ENCODE measurements at places on chromosomes 4 and X. TPM values are rescaled to one million over a fixed set of nuclear protein-coding genes. Genes with fewer than 3 reads are reported as not detected.

Gene REST
- total RNA-seq = 33.0 TPM

Gene ERCC6L
- not detected for total RNA-seq

Gene EXOC1L
- total RNA-seq = not detected

Gene TMSB15C
- total RNA-seq = 2.6 TPM

Gene OTUD4
- 20.0 TPM for total RNA-seq

Gene QRFPR
- not detected for total RNA-seq

Gene CLDN22
- not detected for total RNA-seq

Gene NXF3
- total RNA-seq = not detected

Gene TEX11
- total RNA-seq = under 0.01 TPM

Gene BEX1
- total RNA-seq = not detected

Gene POLN
- total RNA-seq = 5.6 TPM

Gene TLR6
- 2.3 TPM for total RNA-seq

Gene TEX13D
- total RNA-seq = not detected

Gene MAP7D2
- under 0.01 TPM for total RNA-seq

Gene SSX2
- not detected for total RNA-seq

Gene HTN1
- not detected for total RNA-seq

Gene SSX2B
- not detected for total RNA-seq

Gene YTHDC1
- 38.5 TPM for total RNA-seq

Gene RTL9
- 0.17 TPM for total RNA-seq

Gene PNMA6A
- 3.3 TPM for total RNA-seq

Gene G3BP2
- 143 TPM for total RNA-seq

Gene ATP7A
- 13.6 TPM for total RNA-seq

Gene RCHY1
- total RNA-seq = 34.5 TPM

Gene CLNK
- total RNA-seq = not detected

Gene CRMP1
- total RNA-seq = 0.33 TPM

Gene XG
- 1.3 TPM for total RNA-seq

Gene NOP14
- 17.7 TPM for total RNA-seq

Gene TBC1D25
- 5.1 TPM for total RNA-seq

Gene RASL11B
- 0.26 TPM for total RNA-seq

Gene SPANXC
- not detected for total RNA-seq

Gene LANCL3
- total RNA-seq = not detected

Gene HPGD
- total RNA-seq = 0.26 TPM

Gene FAM241A
- 1.2 TPM for total RNA-seq

Gene TMEM47
- total RNA-seq = 128 TPM

Gene CT45A3
- not detected for total RNA-seq

Gene PITX2
- 0.26 TPM for total RNA-seq

Gene CCSER1
- under 0.01 TPM for total RNA-seq

Gene BEX2
- total RNA-seq = 2.8 TPM

Gene RNF175
- total RNA-seq = 0.26 TPM

Gene COL25A1
- under 0.01 TPM for total RNA-seq

Gene TNIP3
- total RNA-seq = 0.50 TPM

Gene FGFBP2
- not detected for total RNA-seq

Gene LIMCH1
- total RNA-seq = 2.8 TPM

Gene SLITRK2
- total RNA-seq = 0.66 TPM

Gene RAB39B
- 3.0 TPM for total RNA-seq

Gene FATE1
- not detected for total RNA-seq

Gene RPA4
- 1.2 TPM for total RNA-seq

Gene SMIM31
- total RNA-seq = not detected

Gene STAP1
- not detected for total RNA-seq

Gene DGKK
- not detected for total RNA-seq

Gene CFAP99
- total RNA-seq = not detected

Gene HPGDS
- total RNA-seq = not detected

Gene PF4V1
- total RNA-seq = not detected

Gene GRID2
- total RNA-seq = under 0.01 TPM

Gene BTK
- not detected for total RNA-seq

Gene UBA6
- total RNA-seq = 74.2 TPM

Gene TRIM61
- total RNA-seq = 4.5 TPM

Gene KIT
- 0.50 TPM for total RNA-seq

Gene PLAC8
- total RNA-seq = 0.33 TPM
